ENCODE measurements at places on chromosomes 1 and 21.

DNA sequence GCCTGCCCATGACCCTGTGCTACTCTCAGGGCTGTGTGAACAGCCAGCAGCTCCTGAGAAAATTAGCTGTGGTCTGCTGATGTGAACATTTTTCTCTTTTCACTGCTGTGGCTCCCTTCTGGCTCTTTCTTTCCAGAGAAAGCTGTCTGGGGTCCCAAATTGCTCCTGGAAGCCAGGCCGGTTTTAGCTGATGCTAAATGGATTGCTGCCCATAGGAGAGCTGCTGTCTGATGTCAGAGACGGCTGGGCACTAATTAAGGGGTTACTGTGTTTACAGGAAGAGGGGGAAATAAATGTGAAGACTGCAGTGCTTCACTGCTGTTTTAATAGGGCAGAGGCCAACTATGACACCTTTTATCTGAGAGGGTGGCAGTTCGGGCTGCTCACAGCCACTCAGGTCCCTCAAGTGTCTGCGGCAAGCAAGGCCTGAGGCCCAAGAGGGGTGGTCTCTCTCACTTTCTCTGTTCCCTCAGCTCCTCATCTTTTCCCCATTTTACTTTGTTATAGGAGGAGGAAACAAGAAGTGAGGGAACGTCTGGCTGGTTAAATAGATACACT lies 106.0 kb upstream of the GNG12 start:
- DNase-seq: peak; percentile 18

GRCh38 chr1:93124556-93125355 lies 45.7 kb downstream of the MTF2 start:
- DNase-seq: no peak

DNA sequence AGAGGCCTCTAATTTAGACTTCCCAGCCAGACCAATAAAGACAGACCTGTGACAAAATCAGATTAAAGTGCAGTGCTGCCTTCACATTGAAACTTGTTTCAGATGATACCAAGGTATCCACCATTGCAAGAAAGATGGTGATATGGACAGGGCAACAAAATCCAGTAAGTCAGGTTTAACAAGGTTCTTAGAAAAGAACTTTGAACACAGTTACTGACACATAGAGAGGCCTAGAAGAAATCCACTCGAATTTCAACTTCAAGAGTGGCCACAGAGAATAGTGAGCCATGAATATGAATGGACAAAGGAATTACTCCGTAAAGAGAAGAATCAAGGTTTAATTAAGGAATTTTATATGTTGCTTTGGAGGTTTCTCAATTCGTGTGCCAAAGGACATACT lies 230.4 kb downstream of the KCNT2 start:
- no peak for DNase-seq

GRCh38 chr1:94248956-94249688 lies 11.7 kb upstream of the ARHGAP29 start:
- DNase-seq: no peak

DNA sequence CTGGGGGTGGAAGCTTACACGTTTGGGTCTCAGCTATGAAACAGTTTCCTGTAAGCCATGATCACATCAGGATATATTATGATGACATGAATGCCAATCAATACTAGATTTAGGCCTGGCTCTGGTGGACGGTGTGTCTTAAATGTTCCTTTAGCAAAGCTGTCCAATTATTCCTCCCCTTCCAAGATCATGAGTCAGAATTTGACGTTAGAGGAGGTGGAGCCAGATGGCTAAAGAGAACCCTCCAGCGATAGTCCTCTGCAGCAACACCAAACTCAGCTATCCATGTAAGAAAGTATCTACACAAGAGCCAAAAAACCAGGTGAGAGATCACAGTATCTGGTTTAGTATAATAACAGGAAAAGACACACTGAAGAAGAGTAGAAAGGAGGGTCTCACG lies 47.8 kb downstream of the PACC1 start:
- DNase-seq: no peak
